ENCODE measurements at places on chromosomes 12 and 14. TPM values are rescaled to one million over a fixed set of nuclear protein-coding genes. Genes with fewer than 3 reads are reported as not detected.

The RIN3 gene
- 2.3 TPM for total RNA-seq

GRCh38 chr12:41188841-41189394, 798 bp downstream of the PDZRN4 start:
- H3K27me3 ChIP-seq = peaks cover 25% of the 10 kb centered on the region
- no peak overlapping the region for H3K27ac ChIP-seq
- DNase-seq = no peak
- no peaks in the 10 kb centered on the region for H3K36me3 ChIP-seq
- H3K4me3 ChIP-seq = no peak overlapping the region

GRCh38 chr14:61229475-61229888, 51.7 kb downstream of the TMEM30B start:
- H3K27me3 ChIP-seq = no peaks in the 10 kb centered on the region
- H3K4me3 ChIP-seq = no peak overlapping the region
- no peak overlapping the region for H3K27ac ChIP-seq
- H3K36me3 ChIP-seq = no peaks in the 10 kb centered on the region
- no peaks in the 10 kb centered on the region for H3K4me1 ChIP-seq

The RHOJ gene
- 0.49 TPM for total RNA-seq

- no peaks in the 10 kb centered on the region for H3K36me3 ChIP-seq
- no peak overlapping the region for H3K4me3 ChIP-seq
- DNase-seq = no peak
Observed at GRCh38 chr12:108319277-108320234, 19.6 kb downstream of the CMKLR1 start.

DNA sequence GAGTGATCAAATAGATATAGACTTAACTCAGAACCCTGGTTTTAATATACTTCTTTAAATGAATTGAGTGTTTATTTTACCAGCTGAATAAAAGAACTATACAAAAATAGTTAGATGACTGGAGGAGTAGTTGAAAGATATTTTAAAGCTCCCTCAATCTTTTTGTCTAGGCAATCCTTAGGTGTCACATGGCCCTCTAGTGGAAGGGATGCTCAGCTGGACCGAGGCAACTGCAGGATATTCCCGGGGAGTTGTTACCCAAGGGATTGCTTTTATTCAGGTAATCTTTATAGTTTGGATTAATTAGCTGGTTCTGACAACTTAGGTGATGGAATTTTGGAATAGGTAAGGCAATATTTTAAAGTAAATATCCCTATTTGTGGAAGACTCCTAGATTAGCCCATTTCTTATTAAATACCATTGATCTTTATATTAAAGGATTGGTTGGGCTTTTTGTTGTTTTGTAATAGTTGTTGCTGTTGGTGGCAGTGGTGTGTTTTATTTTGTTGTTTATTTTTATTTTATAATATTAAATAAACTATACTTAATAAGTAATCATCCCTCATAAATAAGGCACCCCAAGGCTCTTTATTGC, 57.1 kb downstream of the ZDHHC17 start:
- peak; percentile 35 for DNase-seq
- no peaks in the 10 kb centered on the region for H3K27me3 ChIP-seq
- no peaks in the 10 kb centered on the region for H3K4me1 ChIP-seq
- no peak overlapping the region for H3K27ac ChIP-seq
- H3K36me3 ChIP-seq = no peaks in the 10 kb centered on the region

The CMA1 gene
- not detected for total RNA-seq

The CLEC12A gene
- total RNA-seq = not detected

DNA sequence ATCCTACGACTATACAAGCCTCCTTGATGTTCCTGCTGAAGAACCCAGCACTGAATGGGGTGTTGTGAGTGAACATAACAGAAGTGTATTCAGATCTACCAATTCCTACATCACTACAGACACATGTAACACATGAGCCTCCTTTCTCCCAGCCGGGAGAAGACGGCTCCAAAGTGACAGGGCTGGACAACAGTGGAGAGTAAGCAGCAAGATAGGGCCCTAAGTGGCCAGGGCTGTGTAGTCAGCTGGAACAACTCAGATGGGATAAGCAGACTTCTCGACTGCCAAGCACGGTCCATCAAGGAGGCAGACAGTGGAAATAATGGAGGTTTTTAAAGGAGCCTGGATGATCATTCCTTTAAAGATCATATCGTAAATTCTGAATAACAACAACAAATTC, 73.5 kb downstream of the TTC7B start:
- H3K4me1 ChIP-seq = no peaks in the 10 kb centered on the region
- H3K36me3 ChIP-seq = no peaks in the 10 kb centered on the region
- no peak overlapping the region for H3K27ac ChIP-seq
- no peak for DNase-seq

GRCh38 chr12:108457006-108457733, 57.9 kb upstream of the FICD start:
- no peaks in the 10 kb centered on the region for H3K27me3 ChIP-seq
- no peak overlapping the region for H3K4me3 ChIP-seq
- no peaks in the 10 kb centered on the region for H3K4me1 ChIP-seq
- H3K27ac ChIP-seq = no peak overlapping the region

The KRT2 gene
- total RNA-seq = not detected

GRCh38 chr14:62432955-62433354, 612.3 kb downstream of the KCNH5 start:
- no peaks in the 10 kb centered on the region for H3K27me3 ChIP-seq
- DNase-seq = no peak
- H3K4me3 ChIP-seq = no peak overlapping the region
- H3K4me1 ChIP-seq = no peaks in the 10 kb centered on the region
- no peak overlapping the region for H3K27ac ChIP-seq
- no peaks in the 10 kb centered on the region for H3K36me3 ChIP-seq

GRCh38 chr14:33686856-33687255, 264.0 kb downstream of the EGLN3 start:
- H3K4me3 ChIP-seq = no peak overlapping the region
- no peaks in the 10 kb centered on the region for H3K27me3 ChIP-seq
- DNase-seq = no peak
- no peaks in the 10 kb centered on the region for H3K4me1 ChIP-seq

The ADGRD1 gene
- total RNA-seq = 0.46 TPM

The CYP27B1 gene
- total RNA-seq = 0.97 TPM

The ABCD2 gene
- total RNA-seq = not detected

The TDRD9 gene
- total RNA-seq = not detected

DNA sequence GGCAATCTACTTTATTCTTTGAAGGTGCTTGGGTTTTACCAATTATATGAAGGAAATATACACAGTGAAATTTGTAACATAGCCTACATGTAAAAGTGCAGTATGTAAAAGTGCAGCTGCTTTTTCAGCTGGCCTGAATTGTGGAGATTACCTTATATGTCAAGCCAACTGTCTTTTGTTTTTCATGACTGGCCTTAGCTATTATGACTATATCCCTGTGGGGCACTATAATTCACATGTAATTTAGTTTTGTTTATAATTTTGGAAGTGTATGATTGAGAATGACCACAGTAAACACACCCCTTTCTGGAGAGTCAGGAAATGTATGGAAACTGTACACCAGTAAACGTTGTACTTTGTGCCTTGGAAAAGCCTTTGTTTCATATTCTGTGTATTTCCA, 435.0 kb upstream of the STXBP6 start:
- no peaks in the 10 kb centered on the region for H3K27me3 ChIP-seq
- no peaks in the 10 kb centered on the region for H3K4me1 ChIP-seq
- H3K36me3 ChIP-seq = no peaks in the 10 kb centered on the region
- no peak overlapping the region for H3K4me3 ChIP-seq
- DNase-seq = no peak
- no peak overlapping the region for H3K27ac ChIP-seq
